Ascending aorta (tissue), 2 donors: ENCODE measurements at places on chromosomes 12 and 14.

GRCh38 chr12:39588348-39588747 is 31.3 kb downstream of the ABCD2 start:
- no peaks in the 10 kb centered on the region for H3K36me3 ChIP-seq
- no peaks in the 10 kb centered on the region for H3K4me1 ChIP-seq
- no peak overlapping the region for H3K4me3 ChIP-seq
- no peaks in the 10 kb centered on the region for H3K27me3 ChIP-seq
- no peak overlapping the region for H3K27ac ChIP-seq

DNA sequence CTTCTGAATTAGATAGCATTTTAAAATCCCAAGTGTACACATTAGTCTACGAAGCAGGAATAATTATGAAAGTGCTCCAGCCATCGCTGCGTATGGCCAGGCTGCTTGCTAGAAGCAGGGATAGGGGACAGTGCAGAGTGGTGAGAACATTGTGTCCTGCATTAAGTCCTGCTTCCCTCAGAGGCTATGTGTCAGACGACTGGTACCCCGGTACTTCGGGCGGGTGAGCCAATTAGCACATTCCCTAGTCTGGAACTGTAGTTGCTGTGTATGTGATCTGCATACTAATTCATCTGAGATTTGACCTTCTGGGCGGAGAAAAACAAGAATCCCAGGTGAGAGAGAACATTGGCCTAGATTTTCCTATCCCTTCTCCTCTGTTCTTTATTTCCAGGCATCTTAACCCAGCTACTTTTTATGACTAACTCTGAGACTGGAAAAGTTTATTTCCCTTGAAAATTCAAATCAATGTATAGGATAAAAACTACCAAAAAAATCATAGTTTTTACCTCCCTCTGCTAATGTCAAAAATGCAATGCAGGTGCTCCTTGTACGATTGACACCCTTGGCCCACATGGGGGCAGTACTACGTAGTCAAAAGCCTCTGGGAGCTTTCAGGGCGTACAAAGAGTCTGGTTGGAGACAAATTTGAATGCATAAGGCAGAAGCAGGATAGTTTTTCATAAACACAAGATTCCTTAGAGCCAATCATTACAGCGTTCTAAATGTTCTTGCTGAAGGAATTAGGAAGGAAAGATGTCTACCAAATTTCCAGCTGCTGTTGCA is 764.3 kb downstream of the NOVA1 start:
- no peak for DNase-seq
- H3K4me1 ChIP-seq = no peaks in the 10 kb centered on the region
- no peaks in the 10 kb centered on the region for H3K36me3 ChIP-seq
- H3K27me3 ChIP-seq = no peaks in the 10 kb centered on the region
- H3K4me3 ChIP-seq = no peak overlapping the region
- no peak overlapping the region for H3K27ac ChIP-seq

- H3K4me1 ChIP-seq = no peaks in the 10 kb centered on the region
- peaks cover 18% of the 10 kb centered on the region for H3K36me3 ChIP-seq
- no peak overlapping the region for H3K4me3 ChIP-seq
- DNase-seq = no peak
- H3K27ac ChIP-seq = no peak overlapping the region
- H3K27me3 ChIP-seq = no peaks in the 10 kb centered on the region
Measured at GRCh38 chr12:32706335-32707024, 27.4 kb downstream of the DNM1L start.

DNA sequence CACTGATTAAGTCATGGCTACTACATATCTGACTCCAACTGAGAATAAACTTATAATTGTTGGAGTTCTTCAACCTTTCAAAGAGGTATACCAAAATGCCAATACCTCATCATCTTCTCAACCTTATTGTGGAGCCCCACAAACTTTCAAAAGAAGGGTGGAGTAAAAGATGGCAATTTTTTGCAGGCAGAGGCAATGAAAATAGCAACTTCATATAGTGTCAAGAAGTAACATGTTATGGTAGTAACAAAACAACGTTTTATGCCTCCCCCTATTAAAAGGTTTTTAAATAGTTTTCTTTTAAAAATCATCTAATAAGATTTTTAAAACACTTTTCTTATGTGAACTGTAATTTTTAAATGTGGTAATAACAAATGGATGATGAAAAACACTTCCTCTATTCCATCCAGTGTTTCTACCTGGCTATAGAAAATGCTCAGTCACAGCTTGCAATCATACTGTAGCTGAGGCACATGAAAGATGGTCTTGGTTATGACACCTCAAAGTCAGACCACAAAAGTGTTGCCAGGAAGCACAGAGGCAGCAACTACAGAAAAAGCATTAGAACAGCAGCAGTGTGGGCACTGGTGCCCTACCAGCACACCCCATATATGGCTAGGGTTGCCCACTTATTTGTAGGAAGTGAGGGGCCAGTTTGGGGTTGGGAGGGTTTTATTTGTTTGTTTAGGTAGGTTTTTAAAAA is 7.0 kb downstream of the PPP1R12A start:
- no peak for DNase-seq
- H3K4me3 ChIP-seq = no peak overlapping the region
- H3K27me3 ChIP-seq = no peaks in the 10 kb centered on the region
- H3K36me3 ChIP-seq = no peaks in the 10 kb centered on the region
- H3K27ac ChIP-seq = peak overlapping the region; percentile 14

GRCh38 chr14:100261621-100262020 is 22.7 kb downstream of the YY1 start:
- H3K4me1 ChIP-seq = no peaks in the 10 kb centered on the region
- peaks cover 22% of the 10 kb centered on the region for H3K36me3 ChIP-seq
- H3K4me3 ChIP-seq = no peak overlapping the region
- H3K27ac ChIP-seq = no peak overlapping the region

GRCh38 chr14:22255017-22255950 is 333.7 kb downstream of the DAD1 start:
- H3K36me3 ChIP-seq = no peaks in the 10 kb centered on the region
- H3K27me3 ChIP-seq = no peaks in the 10 kb centered on the region
- DNase-seq = no peak
- no peak overlapping the region for H3K4me3 ChIP-seq

GRCh38 chr12:57551637-57552305 is 1.9 kb downstream of the KIF5A start:
- no peaks in the 10 kb centered on the region for H3K36me3 ChIP-seq
- H3K27me3 ChIP-seq = no peaks in the 10 kb centered on the region
- H3K4me3 ChIP-seq = no peak overlapping the region
- DNase-seq = no peak
- H3K4me1 ChIP-seq = no peaks in the 10 kb centered on the region

GRCh38 chr14:61568572-61569011 is 126.7 kb upstream of the HIF1A start:
- H3K36me3 ChIP-seq = no peaks in the 10 kb centered on the region
- peak; percentile 67 for DNase-seq
- no peaks in the 10 kb centered on the region for H3K27me3 ChIP-seq
- peaks cover 4% of the 10 kb centered on the region for H3K4me1 ChIP-seq
- H3K4me3 ChIP-seq = peak overlapping the region; percentile 45

DNA sequence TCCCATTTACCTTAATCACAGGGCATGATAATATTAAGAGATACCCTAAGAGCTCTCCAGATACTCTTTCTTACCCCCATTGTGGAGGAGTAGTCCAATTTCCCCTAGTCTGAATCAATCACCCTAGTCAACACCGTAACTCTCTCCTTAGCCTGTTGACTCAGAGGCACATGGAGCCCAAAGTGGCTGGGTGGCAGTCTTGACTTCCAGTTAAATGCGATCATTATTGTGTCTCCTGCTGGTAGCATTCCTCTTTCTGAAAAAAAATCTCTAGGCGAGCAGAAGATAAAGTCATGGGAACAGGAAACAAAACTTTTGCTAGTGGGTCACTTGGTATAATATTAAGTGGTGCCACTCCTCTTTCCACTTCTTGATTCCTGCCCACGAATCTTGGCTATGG is 46.4 kb downstream of the EMP1 start:
- H3K4me3 ChIP-seq = no peak overlapping the region
- no peak overlapping the region for H3K27ac ChIP-seq
- no peak for DNase-seq
- no peaks in the 10 kb centered on the region for H3K4me1 ChIP-seq
- no peaks in the 10 kb centered on the region for H3K27me3 ChIP-seq

- H3K36me3 ChIP-seq = no peaks in the 10 kb centered on the region
- H3K27me3 ChIP-seq = no peaks in the 10 kb centered on the region
- H3K4me3 ChIP-seq = no peak overlapping the region
- H3K27ac ChIP-seq = no peak overlapping the region
- no peaks in the 10 kb centered on the region for H3K4me1 ChIP-seq
Measured at GRCh38 chr14:29442696-29443095, 485.0 kb downstream of the PRKD1 start.

DNA sequence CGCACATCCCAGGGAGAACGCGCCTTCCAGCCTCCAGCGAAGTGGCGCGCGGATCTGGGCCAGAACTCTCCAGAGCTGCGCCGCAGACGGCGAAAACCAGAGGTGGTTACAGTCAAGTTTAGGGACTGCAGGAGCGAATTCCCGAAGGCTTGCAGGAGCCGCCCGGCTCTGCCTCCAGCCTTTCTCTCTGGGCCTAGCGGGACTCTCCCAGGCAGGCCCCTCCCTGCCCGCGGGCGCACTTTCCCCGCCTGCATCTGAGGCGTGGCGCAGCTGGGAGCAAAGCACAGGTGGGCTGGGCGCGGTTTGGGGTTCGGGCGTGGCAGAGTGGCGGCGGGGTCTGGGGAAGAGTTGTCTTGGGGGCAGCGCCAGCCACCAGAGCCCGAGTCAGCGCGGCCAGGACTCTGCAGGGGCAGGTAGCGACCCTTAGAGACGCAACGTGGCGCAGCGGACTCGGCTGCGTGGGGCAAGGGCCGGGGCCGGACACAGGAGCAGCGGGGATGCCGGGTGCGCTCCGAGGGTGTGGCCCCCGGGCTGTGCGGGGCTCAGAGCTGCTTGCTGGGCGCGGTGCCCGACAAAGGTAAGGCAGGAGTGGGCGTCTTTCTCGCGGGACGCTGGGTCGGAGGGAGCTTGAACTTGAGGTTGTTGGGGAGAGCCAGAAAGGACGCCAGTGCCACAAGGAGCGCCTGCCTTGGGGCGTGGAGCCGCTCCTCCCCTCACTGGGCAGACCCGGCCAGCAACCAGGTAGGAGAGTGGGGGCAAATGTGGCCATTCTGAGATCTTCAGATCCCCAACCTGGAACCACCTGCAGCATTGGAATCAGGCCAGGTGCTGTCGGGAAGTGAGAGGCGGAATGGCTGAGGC is 1126.0 kb downstream of the AACS start:
- no peak for DNase-seq
- H3K36me3 ChIP-seq = no peaks in the 10 kb centered on the region
- H3K4me1 ChIP-seq = no peaks in the 10 kb centered on the region
- H3K27me3 ChIP-seq = no peaks in the 10 kb centered on the region
- H3K27ac ChIP-seq = no peak overlapping the region

DNA sequence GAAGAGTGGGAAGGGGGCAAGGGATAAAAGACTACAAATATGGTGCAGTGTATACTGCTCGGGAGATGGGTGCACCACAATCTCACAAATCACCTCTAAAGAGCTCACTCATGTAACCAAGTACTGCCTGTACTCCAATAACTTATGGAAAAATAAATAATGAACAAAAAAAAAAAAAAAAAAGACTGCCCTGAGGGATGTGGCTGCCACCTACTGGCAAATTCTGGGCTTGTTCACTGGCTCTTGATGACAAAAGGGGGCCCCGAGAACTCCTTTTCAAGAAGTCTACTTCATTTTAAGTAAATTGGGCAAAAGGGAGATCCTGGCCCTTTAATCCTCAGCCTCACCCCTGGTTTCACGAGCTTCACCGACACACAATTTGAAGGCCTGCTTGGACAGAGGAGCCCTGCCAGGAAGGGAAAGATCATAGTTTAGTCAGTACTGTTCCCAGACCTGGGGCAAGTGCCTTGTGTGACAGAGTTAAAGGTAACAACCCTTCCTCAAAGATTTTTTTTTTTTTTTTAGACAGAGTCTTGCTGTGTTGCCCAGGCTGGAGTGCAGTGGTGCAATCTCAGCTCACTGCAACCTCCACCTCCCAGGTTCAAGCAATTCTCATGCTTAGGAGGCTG is 26.1 kb upstream of the STAC3 start:
- DNase-seq = no peak
- H3K27ac ChIP-seq = no peak overlapping the region

DNA sequence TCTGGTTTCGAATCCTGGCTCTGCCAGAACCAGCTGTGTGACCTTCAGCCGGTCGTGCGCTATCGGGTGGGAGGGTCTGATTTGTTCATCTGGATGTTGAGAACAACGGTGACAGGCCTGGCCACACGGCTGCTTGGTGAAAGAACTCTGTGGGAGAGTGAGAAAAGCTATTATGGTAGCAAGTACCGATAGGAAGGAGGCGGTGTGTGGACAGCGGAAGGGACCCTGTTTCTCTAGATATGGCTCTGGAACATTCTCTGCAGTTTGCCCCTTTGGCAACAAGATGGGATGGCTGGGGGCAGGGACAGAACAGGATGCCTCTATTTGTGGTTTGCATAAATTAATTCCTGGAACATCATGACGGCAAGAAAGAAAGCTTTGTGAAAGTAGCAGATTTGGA is 347.3 kb downstream of the AACS start:
- no peaks in the 10 kb centered on the region for H3K4me1 ChIP-seq
- H3K36me3 ChIP-seq = peaks cover 2% of the 10 kb centered on the region
- no peaks in the 10 kb centered on the region for H3K27me3 ChIP-seq

GRCh38 chr12:28795311-28795710 is 353.8 kb upstream of the FAR2 start:
- DNase-seq = no peak
- H3K4me1 ChIP-seq = no peaks in the 10 kb centered on the region
- no peak overlapping the region for H3K4me3 ChIP-seq
- H3K36me3 ChIP-seq = no peaks in the 10 kb centered on the region
- no peak overlapping the region for H3K27ac ChIP-seq

DNA sequence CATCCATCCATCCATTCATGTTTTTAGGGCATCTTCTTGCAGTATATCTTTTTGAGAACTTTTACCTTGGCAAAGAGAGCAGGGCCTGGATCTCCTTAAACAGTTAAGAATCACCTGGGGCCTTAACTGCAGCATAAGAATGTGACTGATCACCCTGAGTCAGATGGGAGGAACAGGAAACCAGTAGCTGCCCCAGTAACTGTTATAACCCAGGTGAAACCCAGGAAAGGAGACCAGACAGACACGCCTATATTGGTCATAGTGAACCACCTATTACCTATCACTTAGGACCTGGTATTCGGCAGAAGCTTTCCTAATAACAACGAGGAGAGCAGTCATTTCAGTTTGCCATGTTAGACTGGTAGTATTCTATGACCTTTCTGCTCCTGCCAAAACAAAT is 43.4 kb upstream of the NR2C1 start:
- peaks cover 6% of the 10 kb centered on the region for H3K4me1 ChIP-seq
- no peaks in the 10 kb centered on the region for H3K27me3 ChIP-seq
- H3K4me3 ChIP-seq = no peak overlapping the region
- H3K36me3 ChIP-seq = no peaks in the 10 kb centered on the region
- H3K27ac ChIP-seq = peak overlapping the region; percentile 71
- no peak for DNase-seq
